ENCODE measurements at places on chromosomes 6 and 20.
A peak's percentile ranks its signal among the peaks of the same experiment; 100 is the strongest.

- DNase-seq, result no peak
These were observed 4.9 kb upstream of the PI16 start for GRCh38 chr6:36949636-36950035.

GRCh38 chr6:110688661-110689268 is 126.5 kb downstream of the CDK19 start:
- no peak for DNase-seq

GRCh38 chr6:105824732-105825131 is 261.4 kb upstream of the PRDM1 start:
- DNase-seq, result no peak

DNA sequence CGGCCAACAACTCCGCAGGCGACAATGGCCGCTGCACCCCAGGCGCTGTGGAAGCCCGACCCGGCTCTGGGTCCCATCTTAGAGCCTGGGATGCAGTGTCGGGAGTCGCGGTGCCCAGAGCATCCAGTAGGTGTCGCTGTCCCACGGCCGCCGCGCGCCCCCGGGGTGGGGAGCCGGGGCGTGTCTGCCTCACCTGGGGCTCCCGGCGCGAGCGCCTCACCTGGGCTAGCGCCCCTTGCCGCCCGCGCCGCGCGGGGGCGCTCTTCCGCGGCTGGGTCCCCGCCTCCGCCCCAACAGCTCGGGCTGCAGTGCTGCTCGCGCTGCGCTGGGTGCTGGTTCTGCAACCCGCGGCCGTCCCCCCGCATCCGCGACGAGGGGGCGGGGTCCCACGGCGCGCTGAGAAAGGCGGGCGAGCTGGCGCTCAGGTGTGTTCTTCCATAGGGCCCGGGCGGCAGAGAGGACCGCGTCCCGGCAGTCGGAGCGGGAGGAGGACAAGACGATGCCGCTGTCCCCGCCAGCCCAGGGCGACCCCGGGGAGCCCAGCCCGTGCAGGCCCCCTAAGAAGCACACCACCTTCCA is at the start of gene CRYBG1:
Gene CRYBG1 (plus strand): TSS at position 308 of the 579 bp plus-strand sequence. CDS start 192 bp downstream, at position 500.
- DNase-seq, result no peak

- peak; percentile 25 for DNase-seq
These were observed 111.9 kb downstream of the TBC1D7 start for GRCh38 chr6:13216236-13217014.
